ENCODE measurements at places on chromosomes 1 and 21.

DNA sequence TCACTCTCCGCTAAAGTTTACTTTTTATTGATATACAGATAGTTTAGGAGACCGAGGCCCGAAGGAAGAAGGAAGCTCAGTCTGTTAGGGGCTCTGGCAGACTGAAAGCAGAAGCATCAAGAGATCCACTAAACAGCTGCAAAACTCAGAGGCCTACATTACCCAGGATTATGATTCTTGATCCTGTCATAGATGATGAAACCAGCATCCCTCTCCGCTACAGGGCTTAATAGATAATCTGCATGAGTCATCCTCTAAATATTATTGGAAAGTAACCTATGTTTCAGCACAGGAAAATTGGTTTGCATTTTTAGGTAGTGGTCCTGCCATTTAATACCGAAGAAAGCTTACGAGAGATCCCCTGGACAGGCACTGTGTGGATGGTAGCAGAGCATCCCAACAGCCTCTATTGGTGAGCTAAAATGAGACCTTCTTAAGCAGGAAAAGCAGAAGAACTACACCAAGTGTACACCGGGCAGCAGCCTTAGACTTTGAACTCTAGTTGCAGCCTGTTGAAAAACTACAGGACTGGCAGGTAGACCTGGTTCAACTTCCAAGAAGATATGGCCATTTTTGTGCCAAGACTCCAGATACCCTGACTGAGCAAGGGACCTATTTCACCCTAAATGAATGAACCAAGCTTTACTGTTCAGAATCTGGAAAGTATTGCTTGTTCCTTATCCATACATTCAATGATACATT, 6.8 kb downstream of the CASQ2 start:
- no peak for DNase-seq

DNA sequence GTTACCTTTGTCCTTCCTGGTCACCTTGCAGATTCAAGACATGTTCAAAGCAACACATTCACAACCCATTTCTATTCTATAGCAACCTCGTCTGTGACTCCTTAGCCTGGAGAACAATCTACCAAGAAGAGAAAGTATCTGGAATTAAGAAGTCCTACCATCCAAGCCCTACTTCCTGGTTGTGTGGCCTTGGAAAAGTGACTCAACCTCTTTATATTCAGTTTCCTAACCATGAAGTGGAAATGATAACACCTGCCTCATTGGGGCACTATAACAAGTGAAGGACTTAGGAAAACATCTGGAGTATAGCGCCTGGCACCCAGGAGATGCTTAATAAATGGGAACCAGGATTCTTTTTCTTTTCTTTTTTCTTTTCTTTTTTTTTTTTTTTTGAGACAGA, 36.5 kb upstream of the SRRM1 start:
- no peak for DNase-seq

DNA sequence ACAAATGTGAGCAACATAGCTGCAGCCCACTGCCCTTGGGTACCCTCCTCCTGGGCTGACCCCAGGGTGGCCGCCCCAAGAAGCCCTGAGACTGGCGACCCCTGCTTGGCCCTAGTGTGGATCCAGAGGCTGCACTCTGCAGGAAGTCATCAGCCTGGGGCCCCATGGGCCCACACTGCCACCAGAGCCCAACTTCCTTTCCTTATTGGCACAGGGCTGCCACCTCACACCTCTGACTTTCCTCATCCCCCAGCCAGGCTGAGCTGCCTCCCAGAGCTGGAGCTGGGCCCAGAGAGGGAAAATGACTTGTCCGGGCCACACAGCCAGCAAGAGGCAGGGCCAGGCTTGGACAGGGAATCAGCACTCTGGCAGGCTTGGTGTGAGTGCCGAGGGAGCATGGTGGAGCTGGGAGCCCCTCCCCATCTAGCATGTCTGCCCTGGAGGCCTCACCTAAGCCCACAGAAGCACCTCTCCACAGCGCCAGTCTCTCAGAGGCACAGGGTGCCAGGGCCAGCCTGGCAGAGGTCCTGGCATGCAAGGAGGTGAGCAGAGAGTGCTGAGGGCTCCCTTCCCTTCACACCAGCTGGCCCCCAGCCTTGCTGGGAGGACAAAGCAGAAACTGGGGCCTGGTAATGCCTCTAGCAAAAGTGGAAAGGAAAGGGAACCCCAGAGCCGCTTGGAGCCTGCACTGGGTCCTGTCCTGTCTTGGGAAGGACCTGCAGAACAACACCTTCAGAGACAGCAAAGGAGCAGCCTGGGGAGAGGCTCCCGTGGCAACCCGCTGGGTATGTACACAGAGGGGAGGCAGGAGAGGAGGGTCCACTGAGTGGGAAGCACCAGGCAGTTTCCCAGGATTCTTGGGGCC, 3.2 kb downstream of the RAP1GAP start:
- no peak for DNase-seq

- DNase-seq = no peak
These were observed 92.7 kb downstream of the RGS2 start for GRCh38 chr1:192901500-192901899.

- DNase-seq = no peak
These were observed 26.9 kb downstream of the SORT1 start for GRCh38 chr1:109370712-109371340.

GRCh38 chr21:34881839-34882371, 167.2 kb downstream of the RUNX1 start:
- DNase-seq = no peak

GRCh38 chr1:222931023-222931422, 116.2 kb downstream of the DISP1 start:
- DNase-seq = no peak

DNA sequence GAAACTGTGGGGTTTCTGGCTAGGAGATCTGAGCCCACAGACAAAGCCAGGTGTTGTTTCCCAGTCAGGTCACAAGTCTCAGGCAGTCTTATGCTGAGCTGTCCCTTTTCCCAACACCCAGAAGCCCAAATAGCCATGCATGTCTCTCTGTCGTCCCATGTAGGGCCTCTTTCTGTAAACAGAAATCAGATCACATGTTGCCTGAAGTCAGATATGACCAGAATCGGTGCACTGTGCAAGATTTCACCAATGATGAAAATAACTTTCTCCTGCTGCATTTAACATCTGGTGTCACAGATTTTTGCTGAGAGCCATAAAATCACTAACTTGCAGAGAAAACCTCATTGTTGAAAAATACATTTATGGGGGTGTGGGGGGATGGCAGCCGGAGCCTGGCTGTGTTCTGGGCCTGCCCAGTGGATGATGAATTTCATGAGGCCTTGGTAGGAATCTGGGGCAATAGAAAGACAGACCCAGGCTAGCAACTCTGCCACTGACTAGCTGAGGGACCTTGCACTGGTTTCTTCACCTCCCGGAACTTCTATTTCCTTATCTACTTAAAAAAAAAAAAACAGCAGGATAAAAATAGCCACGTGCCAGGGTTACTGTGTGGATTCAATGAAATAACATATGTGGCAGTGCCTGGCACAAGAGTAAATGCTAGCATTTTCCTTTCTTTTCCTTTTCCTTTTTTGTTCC, 158.8 kb upstream of the NFIA start:
- no peak for DNase-seq

GRCh38 chr1:70293186-70293843, 61.2 kb downstream of the ANKRD13C start:
- no peak for DNase-seq

DNA sequence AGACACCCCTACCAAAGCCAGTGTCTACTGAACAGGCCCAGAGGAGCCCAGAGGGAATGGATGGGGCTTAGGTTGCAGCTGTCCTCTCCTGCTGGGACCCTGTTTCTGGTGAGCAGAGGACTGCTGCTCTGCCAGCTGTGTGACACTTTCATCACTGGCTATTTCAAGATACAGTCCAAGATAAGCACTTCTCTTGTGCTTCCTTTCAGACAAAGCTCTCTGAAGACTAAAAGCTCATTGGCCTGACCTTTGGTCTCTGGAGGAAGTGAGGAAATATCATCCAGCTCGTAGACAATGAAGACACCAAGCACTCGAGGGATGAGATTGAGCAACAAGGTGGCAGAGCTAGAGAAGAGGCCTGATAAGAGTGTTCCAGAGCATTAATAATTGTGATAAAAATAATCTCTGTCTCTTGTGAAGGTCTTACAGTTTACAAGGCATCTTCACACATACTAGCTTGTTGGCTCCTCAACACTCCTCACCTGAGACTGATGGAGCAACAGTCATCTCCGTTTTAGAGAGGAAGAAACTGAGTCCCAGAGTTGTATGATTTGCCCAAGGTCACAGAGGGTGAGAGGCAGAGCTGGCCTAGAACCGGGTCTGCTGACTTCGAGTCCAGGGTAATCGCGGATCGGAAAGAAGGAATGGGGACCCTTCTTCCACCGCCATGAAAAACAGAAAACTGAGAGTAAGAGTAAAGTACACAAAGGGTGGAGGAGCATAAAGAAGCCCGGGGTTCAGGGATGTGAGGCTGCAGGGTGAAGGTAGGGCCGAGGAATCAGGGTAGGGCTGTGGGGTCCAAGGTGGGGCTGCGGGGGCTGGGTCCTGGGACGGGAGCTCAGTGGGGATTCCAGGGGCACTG, 666 bp downstream of the PAFAH2 start:
- no peak for DNase-seq

GRCh38 chr1:186627019-186627418, 53.2 kb downstream of the PTGS2 start:
- DNase-seq = no peak

GRCh38 chr1:119714583-119714982, 2.8 kb downstream of the PHGDH start:
- no peak for DNase-seq

DNA sequence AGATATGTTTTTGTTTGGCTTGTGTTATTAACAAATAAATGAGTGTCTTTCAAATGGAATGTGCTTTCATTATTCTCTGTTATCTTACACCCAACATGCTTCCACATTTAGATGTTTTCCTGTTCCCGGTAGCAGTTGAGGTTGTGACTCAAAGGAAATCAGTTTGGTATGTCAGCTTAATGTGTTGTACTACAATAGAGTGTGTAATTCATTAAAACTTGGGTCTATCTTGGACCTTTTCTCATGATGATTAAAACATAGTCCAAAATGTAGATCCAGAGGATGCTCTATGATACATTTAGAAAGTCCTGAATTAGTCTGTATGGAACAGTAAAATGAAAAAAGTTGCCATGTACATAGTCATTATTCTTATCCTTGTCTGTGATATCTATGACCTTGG, 26.7 kb downstream of the RTCA start:
- no peak for DNase-seq

- DNase-seq = peak; percentile 56
These were observed 41.8 kb upstream of the ATF3 start for GRCh38 chr1:212566522-212567479.

DNA sequence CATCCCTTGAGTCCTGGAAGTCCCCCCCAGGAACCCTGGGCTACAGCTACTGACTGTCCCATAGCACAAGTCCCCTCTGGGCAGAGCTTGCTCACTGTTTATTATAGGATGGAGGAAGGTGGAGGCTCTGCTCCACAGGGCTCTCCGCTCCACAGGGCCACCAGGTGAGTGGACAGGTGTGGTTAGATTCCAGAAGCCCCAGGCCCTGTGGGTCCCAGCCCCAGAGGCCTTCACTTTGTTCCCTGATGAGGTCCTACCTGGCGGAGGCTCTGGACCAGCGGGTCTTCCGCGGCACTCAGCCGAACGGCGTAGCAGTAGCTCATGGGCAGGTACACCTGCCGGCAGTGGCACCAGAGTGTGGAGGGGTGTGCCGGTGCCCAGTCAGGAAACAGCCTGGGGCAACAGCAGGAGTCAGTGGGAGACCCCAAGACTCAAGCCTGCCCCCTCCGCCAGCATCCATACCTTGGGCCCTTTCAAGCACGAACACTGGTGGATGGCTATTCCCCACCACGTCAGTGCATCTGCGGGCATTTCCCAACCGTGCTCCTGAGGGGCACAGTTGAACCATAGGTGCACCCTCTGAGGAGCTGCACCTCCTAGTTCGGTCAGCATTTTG, 12.3 kb downstream of the LSS start:
- DNase-seq = no peak

DNA sequence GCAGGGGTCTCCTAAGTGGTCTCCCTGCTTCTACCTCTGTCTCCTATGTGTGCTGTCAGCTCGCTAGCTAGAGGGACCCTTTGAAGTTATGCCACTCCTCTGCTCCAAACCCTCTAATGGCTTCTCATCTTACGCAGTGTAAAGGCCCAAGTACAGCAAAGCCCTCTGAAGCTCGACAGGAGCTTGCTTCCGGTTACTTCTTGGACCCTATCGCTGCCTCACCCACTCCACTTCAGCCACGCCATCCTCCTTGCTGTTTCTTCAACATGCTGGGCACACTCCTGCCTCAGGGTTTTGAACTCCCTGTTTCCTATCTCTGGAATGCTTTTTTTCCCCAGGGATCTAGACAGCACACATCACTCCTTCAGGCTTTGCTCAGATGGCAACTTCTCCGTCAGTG, 102.3 kb upstream of the F3 start:
- no peak for DNase-seq

- no peak for DNase-seq
These were observed 113.6 kb downstream of the NMNAT2 start for GRCh38 chr1:183304440-183305107.

DNA sequence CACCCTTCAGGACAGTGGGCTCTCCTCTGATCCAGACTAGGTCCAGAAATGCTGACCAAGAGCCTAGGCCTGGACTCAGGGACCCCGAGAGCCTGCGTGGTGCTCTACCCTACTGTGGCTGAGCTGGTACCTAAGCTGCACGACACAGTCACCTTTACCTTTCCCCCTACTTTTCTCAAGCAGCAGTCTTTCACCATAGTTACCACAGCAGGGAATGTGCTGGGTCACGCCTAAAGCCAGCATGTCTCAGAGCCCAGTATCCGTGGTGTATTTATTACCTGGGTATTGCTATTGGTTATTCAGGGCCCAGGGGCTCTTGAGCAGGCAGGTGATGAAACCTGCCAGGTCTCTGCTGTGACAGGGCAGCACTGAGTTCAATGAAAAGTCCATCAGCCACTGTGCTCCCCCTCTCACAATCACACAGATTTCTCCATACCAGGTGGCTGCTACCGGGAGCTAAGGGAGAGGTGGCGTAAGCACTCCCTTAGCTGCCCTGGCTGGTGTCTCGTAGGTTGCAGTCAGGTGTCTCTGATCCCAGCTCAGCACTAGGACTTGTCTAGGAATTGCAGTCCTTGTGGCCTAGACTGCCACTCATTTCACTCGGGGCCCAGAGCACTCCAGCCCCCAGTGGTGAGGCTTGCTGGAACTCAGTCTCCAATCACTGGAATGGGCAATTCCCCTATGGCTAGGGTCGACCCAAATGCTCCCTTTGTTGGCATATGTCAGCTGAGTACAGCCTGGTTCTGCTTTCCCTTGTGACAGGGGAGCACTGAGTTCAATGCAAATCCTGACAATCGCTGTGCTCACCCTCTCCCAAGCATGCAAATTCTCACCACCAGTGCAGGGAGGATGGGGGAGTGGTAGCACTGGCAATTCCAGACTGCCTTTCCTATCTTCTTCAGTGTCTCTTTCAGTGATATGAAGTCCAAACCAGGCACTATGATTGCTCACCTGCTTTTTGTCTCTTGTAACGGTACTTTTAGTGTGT, 128.7 kb downstream of the PHTF1 start:
- DNase-seq = no peak

DNA sequence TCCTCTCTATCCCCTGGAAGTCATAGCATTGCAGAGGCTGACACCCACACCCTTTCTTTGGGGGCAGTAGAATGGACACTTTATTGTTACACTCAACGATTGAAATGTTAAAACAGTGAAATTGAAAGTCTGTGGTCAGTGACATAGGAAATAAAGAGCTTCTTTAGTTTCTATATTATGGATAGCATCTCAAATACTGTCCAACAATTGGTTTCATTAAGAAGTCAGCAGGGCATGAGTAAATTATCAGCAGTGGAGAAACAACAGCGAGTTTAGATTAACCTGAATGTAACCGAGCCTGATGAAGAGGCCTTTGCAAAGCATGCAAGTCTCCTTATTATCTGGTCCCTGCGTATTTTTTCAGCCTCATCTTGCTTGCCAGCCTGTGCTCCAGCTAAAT, 350.7 kb downstream of the NTNG1 start:
- DNase-seq = no peak

GRCh38 chr1:99527078-99527477, 118.8 kb upstream of the PALMD start:
- DNase-seq = no peak

All from stimulated activated CD8-positive, alpha-beta memory T cell treated with anti-CD3 and anti-CD28 coated beads, Interleukin-15, amount 100 ng/mL, for 48 hours (primary cell).